Foreskin keratinocyte (primary cell): ENCODE measurements at places on chromosomes 6 and 20.

DNA sequence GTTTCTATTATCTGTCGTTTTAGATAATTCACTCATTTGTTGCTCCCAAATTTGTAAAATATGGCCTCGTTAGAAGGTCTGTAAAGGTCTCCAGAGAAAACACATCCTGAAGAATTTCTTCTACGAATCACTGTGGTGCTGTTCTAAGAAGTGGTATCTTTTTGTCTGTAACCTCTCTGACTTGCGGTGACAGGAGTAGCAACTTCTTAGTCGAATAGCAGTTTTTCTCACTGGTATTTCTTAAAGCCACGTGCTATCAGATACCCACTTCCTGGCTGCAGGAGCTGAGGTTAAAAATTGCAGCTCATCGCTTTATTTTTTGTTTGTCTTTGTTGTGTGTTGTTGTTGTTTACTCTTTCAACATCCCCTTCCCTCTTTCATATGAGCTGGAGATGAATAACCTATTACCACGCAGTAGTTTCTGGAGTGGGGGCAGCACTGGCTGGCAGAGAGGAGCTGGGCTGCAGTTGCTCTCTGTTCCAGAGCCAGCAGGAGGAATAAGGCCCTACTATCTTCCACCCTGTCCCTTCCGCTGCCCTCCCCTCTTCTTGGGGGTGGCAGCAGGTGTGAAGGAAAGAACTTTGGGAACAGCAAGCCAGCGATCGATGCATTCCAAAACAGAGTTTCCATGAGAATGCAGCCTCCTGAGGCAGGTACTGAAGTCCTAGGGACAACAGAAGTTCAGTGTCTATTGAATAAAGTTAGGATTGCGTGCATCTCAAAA, 64.7 kb downstream of the C6orf118 start:
- no peak for DNase-seq

- DNase-seq = peak; percentile 10
Measured at GRCh38 chr6:8059129-8059528, 5.1 kb downstream of the BLOC1S5 start.

GRCh38 chr6:67883500-67884366, 751.3 kb upstream of the ADGRB3 start:
- DNase-seq = no peak

DNA sequence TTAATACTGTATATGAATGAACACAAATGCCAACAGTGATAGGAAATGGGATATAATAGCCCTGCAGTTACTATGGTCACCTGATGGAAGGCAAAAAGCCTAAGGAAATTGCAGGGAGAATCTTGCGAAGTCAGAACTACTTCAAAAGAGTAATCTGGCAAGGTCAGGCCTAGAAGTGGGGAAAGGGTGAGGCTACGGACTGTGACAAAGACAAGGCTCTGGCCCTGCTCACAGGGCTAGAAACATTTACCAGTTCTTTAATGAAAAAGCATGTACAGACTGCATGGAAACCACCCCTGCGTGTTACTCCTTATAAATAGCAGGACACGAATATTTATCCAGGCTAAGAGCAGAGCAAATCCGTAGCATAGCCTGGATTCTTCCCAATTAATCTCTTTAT, 52.5 kb upstream of the HECA start:
- DNase-seq = no peak

DNA sequence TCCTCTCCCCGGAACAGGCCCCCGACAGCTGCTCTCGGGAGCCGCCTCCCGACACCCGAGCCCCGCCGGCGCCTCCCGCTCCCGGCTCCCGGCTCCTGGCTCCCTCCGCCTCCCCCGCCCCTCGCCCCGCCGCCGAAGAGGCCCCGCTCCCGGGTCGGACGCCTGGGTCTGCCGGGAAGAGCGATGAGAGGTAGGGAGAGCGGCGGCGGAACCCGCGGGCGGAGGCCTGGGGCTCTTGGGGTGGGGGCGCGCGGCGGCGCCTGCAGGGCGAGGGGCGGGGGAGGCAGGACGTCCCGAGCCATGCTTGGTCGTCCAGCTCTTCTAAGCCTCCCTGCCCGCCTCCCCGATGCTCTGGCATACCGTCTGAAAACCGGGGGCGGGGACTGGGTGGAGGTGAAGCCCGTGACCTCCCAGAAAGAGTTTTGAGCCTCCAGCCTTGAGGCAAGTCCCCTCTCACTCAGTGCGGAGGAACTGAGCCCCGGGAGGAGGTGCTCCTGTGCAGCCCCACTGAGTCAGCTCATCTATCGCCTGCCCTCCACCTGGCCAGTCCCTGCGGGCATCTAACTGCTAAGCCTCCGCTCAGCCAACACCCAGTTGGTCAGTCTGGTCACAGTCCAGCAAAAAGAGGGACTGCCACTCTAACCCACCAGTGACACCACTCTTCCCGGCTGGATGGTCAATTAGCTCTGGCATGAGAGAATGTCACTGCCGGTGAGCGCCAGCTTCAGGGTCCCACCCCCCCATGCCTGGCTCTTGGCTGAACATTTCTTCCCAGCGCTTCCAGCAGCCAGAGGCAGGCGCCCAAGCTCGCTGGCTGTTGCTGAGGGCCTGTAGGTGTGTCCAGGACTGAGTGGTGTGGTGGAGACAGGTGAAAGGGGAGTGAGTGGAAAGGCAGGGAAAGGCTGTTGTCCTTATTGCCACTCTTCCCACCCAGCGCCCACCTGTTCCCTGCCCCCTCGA, 482 bp downstream of the DDR1 start:
- no peak for DNase-seq

DNA sequence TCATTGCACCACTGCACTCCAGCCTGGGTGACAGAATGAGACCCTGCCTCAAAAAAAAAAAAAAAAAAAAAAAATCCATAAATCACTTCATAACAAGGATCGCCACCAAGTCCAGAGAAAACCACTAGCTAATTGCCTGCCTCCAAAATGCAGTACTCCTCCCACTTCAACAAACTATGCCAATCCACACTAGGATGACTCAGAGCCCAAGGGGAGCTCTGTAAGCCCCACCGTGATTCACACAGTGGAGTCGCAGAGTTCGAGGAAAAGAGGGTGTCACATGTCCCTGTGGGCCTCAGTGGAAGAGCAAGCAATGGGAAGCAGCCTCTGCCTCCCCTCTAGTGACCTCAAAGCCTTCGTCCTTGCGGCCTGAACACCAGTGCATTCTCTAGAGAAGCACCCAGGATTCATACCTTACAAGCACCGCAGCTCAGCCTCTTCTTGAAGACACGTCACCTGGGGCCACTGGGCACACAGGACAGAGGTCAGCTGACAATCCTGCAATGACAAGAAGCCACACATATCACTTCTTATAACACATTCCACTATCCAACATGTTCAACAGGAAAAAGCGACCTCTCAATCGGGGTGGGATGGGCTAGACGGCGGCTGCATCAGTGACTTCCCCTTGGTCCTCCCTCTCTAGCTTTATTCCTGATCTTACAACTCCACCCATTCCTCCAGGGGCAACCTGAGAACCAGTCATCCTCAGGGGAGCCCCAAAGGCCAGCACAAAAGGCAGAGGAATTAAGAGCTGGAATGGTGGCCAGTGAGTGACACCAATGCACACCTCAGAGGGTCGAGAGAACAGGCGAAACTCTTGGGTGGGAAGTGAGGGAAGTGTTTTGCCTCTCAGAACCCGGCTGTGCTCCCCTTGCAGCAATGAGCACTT, 8.9 kb downstream of the SNHG17 start:
- DNase-seq = no peak

DNA sequence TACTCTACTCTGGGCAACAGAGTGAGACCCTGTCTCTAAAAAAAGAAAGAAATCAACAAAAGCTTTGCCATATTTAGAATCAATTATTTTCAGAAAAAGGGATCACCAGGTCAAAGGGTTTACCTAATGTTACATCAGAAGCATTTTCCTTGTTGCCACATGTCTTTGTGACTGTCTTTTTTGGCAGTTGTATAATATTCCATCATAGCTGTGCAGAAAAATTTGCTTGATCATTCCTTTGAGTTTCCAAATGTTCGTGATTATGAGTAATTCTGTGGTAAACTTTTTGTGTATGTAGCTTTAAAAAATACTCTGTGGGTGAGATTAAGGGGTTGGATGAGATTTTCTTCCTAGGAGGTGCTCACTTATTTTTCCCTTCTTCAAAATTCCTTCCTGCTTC, 26.4 kb downstream of the PNPLA1 start:
- DNase-seq = peak; percentile 12

DNA sequence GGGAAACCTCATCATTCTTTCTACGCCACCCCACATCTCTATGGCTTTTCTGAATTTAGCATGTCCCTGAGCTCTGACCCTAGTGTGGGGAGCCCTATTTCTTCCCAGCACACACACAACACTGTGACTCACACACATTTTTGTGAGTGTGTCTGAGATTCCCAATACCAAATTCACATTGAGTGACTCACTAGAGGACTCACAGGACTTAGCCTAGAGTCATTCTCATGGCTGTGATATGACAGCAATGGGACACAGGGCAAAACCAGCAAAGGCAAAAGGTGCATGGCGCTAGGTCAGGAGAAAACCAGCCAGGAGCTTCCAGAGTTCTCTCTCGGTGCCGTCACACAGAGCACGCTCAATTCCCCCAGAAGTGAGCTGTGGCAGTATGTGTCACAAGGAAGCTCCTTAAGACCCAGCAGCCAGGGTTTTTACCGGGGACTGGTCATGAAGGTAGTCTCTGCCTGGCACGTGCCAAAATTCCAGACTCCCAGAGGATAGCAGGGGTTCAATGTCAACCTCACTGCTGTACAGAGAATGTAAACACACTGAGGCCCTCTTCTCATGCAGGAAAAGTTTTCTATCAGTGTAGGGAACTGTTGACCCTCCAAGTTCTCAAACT, 6.2 kb downstream of the CSTL1 start:
- peak; percentile 73 for DNase-seq

DNA sequence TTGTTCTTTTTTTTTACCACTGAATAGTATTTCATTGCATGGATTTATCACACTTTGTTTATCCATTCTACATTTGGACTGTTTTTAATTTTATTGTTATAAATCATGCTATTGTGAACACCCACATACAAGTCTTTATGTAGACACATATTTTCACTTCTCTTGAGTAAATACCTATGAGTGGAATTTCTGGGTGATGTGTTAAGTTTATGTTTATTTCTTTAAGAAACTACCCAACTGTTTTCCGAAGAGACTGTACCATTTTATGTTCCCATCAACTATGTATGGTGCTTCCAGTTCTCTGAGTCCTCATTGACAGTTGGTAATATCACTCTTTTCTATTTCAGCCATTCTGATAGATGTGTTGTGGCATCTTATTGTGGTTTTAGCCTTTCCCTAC, 54.0 kb downstream of the RIN2 start:
- no peak for DNase-seq

DNA sequence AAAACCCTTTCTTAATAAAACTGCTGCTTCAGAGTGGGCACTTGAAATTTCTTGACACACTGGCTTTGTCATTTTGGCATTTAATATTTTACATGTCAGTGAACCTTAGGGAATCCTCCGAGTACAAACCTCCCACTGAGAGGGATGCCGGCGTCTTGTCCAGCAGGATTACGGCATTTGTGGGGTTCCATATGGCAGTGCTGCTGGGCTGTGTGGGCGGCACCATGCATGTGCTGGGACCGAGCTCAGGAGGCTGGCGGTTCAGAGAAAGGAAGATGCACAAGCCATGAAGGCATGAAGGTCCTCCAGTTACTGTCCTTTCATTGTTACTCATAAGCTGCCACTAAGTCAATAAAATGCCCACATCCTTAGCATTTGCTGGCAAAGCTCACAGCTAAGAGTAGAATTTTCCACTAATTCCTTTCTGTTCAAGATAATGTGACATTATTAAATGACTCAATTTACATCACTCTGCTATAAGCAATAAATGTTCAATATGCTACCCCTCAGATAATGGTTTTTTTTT, 61.4 kb downstream of the LY86 start:
- no peak for DNase-seq

- no peak for DNase-seq
Measured at GRCh38 chr6:46014511-46015118, 1.0 kb downstream of the CLIC5 start.

- DNase-seq = no peak
Measured at GRCh38 chr6:158770533-158771330, 48.4 kb downstream of the EZR start.

GRCh38 chr6:12324099-12324498, 33.9 kb downstream of the EDN1 start:
- DNase-seq = peak; percentile 100

- no peak for DNase-seq
Measured at GRCh38 chr6:143806282-143807102, 36.6 kb upstream of the LTV1 start.

- DNase-seq = no peak
Measured at GRCh38 chr6:79782792-79783580, 151.9 kb downstream of the SH3BGRL2 start.

GRCh38 chr6:43477235-43478007, at the start of gene TJAP1:
TJAP1 (plus strand) TSS chr6:43477570; CDS start chr6:43499002, 21,432 bp downstream.
- no peak for DNase-seq

DNA sequence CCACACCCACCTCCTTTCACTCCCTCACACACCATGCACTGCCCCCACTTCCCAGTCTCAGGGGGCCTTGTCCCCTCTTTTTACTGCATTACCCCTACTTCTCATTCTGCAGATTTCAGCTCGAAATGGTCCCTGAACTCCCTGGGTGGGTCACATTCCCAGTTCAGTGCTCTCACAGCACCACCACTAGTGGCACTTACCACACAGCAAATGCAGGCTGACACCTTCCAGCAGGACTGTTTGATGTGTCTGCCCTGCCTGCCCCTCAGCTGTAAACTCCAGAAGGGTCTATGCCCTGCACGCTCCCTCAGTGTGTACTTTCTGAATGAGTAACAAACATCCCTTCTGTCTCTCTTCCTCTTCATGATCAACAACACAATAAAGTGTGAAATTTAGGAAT, 4.0 kb downstream of the DYNLT1 start:
- no peak for DNase-seq

GRCh38 chr20:15200147-15200565, 862.7 kb upstream of the FLRT3 start:
- DNase-seq = no peak

DNA sequence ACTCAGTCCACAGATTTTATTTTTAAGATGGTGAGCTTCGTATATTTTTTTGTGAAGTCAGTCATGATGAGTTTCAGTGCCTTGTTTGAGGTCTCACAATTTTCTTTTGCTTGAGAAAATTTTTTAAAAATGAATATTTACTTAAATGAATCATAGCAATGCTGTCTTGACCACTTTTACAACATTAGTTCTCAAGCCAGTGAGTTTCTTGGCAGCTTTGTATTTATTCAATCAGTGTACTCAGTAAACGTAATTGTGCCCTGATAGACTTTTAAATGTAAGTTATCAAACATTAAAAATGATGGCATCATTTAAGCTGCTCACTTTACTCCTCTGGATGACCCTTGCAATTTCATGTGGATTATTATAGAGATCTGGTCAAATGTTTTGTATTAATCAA, 261.4 kb downstream of the KHDC1L start:
- no peak for DNase-seq

DNA sequence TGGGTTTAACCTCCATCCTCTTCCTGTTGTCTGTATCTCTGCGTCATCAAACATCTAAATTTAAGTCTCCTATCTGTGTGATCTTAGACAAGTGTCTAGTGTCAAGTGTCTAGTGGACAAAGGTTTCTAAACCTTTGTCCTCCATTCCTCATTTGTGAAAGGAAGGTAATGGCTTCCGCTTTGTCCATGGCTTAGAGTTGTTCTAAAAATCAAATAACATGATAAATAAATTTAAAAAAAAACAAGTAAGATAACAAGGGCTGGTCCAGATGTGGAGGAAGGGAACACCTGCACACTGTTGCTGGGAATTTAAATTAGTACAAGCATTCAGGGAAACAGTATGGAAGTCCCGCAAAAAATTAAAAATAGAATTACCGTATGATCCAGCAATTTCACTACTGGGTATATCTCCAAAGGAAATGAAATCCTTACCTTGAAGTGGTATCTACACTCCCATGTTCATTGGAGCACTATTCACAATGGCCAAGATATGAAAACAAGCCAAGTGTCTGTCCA, 17.6 kb upstream of the SERPINB1 start:
- DNase-seq = no peak
